ENCODE measurements at places on chromosomes 7 and 10.
A peak's percentile ranks its signal among the peaks of the same experiment; 100 is the strongest.

DNA sequence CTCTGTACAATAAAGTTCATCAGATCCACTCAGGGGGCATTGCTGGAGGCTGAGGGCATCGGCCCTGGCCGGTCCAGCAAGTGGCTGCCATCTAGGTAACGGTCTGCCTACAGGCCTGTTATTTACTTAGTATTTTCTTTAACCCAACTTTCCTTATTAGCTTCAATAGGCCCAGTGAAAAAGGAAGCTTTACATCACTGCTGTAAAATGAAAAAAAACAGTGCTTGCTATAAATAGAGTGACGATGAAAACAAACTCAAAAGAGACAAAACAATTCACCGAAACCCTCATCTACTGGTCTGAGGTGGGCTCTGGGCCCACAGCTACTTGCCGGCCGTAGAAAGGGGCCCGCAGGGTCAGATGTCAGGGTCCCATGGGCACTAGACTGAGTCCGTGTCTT, 192.5 kb downstream of the ELFN1 start:
- no peak for DNase-seq

- DNase-seq: no peak
Measured at GRCh38 chr7:19665399-19666008, 43.3 kb downstream of the POLR1F start.

- no peak for DNase-seq
Measured at GRCh38 chr7:2405201-2405600, 1.8 kb downstream of the CHST12 start.

DNA sequence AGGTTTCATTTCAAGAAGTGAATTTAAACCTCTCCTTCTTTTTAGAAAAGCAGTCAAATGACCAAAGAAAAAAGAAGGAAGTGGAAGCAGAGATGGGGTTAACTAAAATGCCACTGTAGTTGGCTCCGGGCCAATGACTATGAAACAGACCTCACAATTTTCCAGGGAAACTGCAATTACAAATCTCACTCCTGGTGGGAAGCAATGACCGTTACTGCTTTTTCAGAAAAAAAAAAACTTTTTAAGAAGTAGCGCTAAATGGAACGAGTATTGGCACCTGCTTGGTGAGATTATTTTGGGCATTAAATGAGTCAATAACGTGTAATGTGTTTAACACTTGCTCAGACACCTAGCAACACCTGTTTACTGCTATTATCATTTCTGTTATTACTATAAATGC, 1.2 kb downstream of the SFRP4 start:
- no peak for DNase-seq

- peak; percentile 2 for DNase-seq
Measured at GRCh38 chr10:62805231-62806099, 945 bp downstream of the ADO start.

GRCh38 chr10:75334720-75335119, 66.8 kb downstream of the ZNF503 start:
- DNase-seq: no peak

DNA sequence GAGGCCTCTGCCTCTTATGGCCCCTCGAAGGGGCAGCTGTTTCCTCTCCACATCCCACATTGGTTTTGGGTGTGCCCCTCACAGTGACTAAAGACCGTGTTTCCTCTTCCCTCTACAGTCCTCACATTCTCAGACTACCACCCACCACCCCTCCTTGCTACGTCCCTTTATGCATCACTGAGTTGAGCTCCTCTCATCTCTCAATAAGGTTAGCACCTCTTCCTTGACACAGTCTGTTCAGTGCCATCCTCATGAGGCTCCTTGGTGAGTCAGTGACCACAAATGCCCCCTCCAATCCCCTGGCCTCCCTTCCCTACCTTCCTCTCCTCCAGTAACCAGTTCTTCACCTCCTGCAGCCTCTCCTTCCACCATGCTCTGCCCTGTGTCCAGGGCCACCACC, 239.1 kb upstream of the MYO3A start:
- DNase-seq: no peak

GRCh38 chr7:154744256-154744860, 258.6 kb downstream of the PAXIP1 start:
- no peak for DNase-seq

- DNase-seq: no peak
Measured at GRCh38 chr7:107286751-107287621, 118.2 kb downstream of the HBP1 start.

DNA sequence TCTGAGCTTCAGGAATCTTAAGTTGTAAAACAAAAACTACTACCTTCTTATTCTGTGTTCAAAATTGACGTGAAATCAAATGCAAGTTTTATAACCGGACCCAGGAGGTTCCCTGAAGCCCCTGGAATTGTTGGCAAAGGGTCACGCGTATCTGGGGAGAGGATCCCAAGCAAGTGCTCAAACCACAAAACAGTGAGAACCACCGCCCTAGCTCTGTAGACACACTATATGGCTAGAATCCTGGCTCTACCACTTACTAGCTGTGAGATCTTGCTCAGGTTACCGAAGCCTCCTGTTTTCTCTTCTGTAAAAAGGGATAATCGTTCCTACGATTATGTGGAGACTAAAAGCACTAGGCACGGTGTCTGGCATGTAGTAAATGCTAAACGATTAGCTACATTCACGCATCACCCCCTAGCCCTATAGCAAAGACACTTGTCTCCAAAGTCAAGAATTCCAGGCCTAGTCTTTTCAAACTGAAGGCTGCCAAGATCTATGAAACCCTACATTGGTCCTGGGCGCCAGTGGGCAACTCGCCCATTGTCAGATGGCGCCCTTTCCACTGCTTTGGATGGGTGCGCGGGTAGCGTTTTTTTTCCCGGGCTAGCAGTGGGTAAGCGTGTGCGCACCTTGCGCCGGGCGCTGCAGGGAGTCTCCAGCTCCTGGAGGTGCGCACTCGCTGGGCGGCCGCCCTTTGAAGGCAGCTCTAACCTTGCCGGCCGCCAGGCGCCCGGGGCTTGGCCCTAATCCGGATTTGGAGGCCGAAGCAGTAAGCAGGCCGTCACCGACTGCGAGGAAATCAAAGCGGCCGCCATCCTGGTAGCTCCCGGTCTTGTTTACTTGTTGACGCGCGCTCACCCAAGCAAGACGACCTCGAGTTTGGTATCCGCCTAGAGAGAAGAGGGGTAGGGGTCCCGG, 11.6 kb upstream of the NKX2-3 start:
- DNase-seq: no peak

DNA sequence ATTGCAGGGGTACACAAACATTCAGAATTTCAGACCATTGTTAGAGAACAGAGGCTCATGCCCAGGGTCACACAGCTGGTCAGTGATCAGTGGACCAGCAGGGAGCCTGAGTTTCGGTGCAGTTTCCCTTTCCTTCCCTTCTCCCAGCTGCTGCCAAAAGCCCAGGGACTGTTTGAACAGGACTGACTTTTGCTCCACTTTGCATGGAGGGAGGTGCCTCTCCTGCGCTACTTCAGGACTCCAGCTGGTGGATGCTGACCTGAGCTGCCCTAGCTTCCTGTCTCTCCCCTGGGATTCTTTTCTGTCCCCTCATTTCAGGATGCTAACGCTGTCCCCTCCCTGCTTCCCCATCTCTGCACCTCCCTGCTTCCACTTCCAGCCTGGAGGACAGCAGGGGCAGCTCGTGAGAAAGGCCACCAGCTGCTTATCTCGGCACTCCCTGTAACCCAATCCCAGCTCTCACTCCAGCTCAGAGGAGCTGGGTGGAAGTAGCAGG, 14.5 kb downstream of the SH2D4B start:
- DNase-seq: no peak

GRCh38 chr7:148700661-148701064, 2.0 kb downstream of the CUL1 start:
- DNase-seq: peak; percentile 11

GRCh38 chr7:91311839-91312238, 47.6 kb downstream of the FZD1 start:
- DNase-seq: no peak

DNA sequence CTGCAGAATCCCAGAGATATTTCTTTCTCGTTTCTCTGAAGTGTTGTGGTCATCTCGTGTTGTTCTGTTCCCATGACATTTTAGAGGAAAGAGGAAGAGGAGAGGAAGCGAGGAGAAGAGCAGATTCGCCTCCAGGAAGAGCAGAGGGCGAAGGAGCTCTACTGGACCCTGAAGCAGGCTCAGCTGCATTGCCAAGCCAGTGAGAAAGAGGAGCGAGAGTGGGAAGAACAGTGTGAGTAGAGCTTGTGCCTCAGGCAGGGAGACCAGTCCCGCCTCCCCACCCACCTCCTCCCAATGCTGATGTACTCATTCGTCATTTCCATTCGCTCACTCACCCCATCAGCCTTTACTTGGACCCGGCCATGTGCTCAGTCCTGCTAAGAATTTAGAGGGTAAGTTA, 50.8 kb downstream of the SH2D4B start:
- DNase-seq: no peak

- DNase-seq: no peak
Measured at GRCh38 chr7:11775401-11775800, 56.6 kb downstream of the THSD7A start.

DNA sequence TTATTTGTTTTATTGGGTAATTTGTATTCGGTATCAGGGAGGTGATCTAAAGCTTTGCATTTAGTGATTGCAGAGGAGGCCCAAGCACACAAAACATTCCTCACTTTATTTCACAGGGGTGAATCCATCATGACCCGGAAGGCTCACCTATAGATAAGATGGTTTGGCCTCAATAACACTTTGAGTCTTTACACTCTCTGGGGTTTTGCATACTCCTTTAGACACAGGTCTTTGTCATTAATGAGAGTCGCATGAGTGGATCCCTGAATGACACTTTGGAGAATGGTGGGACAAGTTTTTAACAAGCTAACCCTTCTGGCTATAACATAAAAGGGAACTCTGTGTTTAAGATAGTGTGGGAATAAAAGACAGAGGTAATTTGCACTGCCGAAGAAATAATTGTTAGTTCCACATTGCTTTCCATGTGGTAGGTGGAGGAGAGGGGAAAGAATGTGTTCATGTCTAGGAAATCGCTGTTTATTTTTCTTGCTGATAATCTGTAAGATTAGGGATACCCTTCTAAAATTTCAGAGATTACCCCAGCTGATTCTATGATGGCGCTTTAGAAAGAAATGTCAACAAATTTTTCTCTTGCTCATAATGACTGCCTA, 455.8 kb downstream of the TFEC start:
- DNase-seq: no peak

DNA sequence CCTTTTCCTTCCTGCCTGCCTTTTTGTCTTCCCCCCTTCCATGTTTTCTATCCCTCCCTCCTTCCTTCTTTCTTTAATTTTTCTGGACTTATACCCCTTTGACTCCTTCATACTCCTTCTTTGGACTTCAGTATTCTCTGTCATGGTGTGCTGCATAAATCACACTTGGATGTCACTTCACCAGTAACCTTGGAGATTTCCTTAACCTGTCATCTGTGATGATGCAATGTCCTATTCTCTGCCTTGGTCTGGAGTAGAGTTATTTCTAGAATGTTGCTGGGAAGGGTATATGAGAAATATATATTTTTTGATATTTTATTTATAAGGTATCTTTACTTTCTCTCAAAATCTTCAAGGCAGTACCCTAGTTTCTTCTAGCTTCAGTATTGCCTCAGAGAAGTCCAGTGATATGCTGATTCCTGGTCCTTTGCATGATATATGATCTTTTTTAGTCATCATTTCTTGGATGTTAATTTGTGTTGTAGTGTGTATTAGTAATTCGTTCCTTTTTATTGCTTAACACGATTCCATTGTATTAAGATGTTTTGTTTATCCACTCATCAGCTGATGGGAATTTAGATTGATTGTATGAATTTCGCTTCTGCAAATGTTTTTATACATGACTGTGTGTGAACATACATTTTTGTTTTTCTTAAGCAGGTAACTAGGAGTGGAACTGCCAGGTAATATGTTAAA, 206.9 kb upstream of the MBL2 start:
- DNase-seq: no peak

- no peak for DNase-seq
Measured at GRCh38 chr7:37315772-37316715, 132.6 kb downstream of the ELMO1 start.

GRCh38 chr10:78964952-78965633, 103.7 kb upstream of the ZMIZ1 start:
- no peak for DNase-seq

DNA sequence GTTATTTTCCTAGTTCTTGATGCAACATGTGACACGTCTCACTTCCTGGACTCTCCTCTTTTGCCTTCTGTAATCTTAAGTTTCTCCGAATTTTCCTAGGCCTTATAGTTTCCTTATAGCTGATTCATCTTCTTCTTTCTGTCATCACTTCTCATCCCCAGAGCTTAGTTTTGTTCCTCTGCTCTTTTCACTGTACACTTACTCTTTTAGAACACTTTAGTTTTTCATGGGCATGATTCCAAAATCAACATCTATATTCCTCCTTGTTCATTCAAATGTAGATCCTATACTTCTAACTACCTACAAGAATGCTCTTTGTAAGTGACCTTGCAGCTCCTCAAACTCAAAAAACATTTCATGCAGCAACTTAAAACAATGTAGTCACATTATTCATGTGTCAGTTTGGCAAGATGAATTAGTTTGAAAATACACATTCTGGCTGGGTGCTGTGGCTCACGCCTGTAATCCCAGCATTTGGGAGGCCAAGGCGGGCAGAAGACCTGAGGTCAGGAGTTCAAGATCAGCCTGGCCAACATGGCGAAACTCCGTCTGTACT, 13.1 kb upstream of the SLC26A3 start:
- no peak for DNase-seq

DNA sequence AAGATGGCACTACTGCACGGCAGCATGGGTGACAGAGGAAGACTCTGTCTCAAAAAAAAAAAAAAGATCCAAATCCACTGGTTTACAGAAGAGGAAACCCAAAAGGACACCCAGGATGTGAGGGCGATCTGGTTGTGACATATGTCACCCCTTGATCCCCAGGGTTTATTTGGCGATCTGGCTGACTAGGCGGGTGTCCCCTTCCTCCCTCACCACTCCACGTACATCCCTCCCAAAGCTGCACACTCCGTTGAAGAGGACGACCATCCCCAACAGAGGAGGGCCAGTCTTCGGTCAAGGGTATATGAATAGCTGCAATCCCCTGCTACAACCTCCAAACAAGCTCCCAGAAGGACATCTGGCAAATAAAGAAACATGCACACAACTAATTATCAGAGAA, 111.6 kb downstream of the HTR5A start:
- no peak for DNase-seq

GRCh38 chr10:77285529-77286182, 352.0 kb downstream of the KCNMA1 start:
- DNase-seq: no peak

Measured in effector memory CD4-positive, alpha-beta T cell (primary cell).